ENCODE measurements at places on chromosomes 6 and 20. TPM values are rescaled to one million over a fixed set of nuclear protein-coding genes. Genes with fewer than 3 reads are reported as not detected.

GHRH gene
- total RNA-seq, result not detected

DYNLT1 gene
- total RNA-seq, result 86.8 TPM

GNAS-AS1 gene
- total RNA-seq, result not detected

FOXQ1 gene
- not detected for total RNA-seq

KCNG1 gene
- not detected for total RNA-seq

FRK gene
- total RNA-seq, result not detected

GRCh38 chr20:25676164-25676809, 20.4 kb downstream of the ZNF337 start:
- DNase-seq, result no peak

- no peak for DNase-seq
These were observed 133.9 kb downstream of the JPH2 start for GRCh38 chr20:44053046-44053445.

DNA sequence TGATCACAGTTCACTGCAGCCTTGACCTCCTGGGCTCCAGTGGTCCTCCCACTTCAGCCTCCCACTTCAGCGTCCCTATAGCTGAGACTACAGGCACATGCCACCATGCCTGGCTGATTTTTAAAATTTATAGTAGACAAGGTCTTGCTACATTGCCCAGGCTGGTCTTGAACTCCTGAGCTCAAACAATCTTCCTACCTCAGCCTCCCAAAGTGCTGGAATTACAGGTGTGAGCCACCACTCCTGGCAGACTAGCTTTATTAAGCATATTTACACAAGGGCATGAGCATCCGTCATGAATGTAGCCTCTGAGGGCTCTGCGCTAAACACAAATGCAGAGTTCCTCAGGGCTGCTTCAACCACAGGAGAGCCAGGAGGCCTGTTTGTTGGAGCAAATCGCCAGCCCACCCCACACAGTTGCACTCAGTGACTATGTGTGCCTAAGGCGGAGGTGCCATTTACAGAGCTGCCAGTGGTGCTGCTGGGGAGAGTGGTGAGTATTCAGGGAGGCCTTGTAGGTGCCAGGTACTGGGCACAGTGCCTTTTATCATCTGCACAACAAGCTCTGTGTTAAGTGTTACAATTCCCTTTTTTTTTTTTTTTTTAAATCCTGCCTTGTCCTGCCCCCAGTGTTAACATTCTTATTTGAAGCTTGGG, 78.2 kb downstream of the PSMG4 start:
- no peak for DNase-seq

GRCh38 chr6:113813142-113813541, 44.0 kb upstream of the MARCKS start:
- no peak for DNase-seq

- DNase-seq, result no peak
These were observed 77.4 kb upstream of the CD93 start for GRCh38 chr20:23163562-23163961.

GRCh38 chr6:129351807-129352206, 358.2 kb downstream of the ARHGAP18 start:
- no peak for DNase-seq

- DNase-seq, result no peak
These were observed 90.5 kb downstream of the NOL4L start for GRCh38 chr20:32494483-32495216.

DNA sequence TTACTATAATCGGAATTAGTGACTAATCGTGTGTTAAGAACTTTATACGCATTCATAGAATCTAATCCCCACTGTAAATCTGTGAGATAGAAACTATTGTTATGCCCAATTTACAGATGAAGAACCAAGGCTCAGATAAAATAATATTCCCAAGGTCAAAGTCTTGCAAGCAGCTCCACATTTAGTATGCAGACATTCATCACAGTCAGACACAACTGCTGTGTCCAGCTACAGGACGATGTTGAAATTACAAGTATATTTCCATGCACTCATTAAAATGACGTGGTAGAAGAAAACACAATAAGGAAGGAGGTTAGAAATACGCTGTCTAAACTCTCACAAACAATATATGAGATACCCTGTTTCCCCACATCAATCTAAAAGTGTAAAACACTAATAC, 82.5 kb downstream of the PREX1 start:
- DNase-seq, result no peak

DNA sequence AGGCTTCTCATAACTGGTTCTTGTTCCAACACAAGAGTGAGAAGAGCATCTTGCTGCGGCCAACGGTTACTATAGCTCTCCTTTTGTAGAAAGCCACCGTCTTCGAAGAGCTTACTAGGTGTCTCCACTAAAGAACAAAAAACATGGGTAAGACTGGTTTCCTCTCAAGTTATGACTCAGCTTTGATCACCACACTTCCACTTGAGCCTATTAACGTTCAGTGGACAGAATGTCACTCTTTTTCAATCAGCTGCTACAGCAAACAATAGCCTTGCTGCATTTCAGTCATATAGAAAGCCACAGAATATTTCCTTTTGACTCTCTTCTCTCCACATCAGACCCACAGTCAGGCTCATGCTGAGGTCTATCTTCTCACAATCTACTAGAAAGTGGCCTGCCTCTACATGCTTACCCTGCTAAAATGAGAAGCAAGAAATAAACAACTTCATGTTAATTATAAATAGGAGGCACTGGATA, 243.5 kb upstream of the PREP start:
- DNase-seq, result peak; percentile 77

DNA sequence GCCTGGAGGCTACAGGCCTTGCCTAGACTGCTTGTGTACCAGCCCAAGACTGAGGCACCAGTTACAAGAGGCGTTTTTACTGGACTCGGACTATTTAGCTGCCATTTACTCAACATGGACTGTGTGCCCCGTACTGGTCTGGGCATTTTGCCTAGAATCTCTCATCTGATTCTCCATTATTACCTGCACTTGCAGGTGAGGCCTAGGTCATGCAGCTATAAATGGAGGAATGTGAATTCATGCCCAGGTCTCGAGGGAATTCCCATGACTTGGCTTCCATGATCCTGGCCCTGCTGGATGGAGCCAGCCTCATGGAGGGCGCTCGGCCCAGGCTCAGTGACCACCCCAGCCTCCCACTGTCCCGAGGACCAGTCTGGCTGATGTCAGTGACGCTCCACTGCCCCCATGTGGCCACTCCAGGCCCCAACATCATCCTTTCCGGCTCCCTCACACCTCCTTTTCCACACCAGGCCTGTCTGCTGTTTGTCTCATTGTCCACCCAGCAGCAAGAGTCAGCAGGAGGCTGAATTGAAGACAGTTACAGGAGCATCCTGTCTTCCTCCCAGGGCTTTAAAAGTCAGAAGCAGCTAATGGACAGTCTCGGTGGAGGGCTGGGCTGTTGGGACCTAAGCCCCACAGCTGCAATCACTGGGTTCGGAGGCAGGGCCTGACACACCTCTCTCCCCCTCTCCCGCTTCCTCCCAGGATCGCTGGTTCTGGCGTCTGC, 8.7 kb downstream of the MMP24OS start:
- DNase-seq, result peak; percentile 48

GRCh38 chr20:41137614-41138474, 501 bp downstream of the PLCG1 start:
- peak; percentile 68 for DNase-seq

DNA sequence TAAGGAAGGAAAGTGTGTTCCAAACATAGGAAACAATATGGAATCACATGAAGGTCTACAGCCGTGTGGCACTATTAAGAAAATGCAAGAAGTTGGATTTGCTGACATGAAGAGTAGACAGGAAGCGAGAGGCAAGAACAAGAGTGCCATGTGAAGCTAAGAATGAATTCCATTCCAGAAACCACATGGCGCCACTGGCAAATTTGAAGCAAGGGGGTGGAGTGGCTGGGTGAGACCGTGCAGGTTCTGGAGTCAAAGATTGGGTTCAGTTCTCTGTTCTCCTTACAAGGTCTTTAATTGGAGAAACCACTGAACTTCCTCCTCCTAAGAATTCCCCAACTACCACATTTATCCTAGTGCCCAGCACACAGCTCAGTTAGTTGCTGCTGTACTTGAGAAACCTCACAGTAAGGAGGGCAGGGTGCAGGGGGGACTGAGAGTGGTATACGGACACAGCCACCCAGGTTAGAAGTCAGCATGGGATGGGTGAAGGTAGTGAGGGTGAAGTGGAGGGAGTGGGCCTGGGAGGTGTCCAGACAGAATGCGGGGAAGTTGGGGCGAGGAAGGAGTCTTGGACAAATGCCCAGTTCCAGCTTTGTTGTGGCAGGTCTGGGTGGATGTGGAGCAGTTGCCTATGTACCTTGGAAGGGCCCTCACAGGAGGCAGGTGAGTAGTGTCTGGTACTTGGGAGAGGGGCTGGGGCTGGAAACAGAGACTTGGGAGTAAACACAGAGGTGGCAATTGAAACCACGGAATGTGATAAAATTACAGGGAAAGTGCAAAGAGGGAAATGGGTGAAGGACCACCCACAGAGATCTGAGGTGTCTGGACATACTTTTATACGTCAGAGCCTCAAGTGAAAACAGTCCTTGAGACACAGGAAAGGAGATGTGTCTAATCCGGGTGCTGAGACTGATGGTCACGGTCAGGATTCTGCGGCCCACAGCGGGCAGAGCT, 14.3 kb downstream of the LYRM4 start:
- no peak for DNase-seq

DNA sequence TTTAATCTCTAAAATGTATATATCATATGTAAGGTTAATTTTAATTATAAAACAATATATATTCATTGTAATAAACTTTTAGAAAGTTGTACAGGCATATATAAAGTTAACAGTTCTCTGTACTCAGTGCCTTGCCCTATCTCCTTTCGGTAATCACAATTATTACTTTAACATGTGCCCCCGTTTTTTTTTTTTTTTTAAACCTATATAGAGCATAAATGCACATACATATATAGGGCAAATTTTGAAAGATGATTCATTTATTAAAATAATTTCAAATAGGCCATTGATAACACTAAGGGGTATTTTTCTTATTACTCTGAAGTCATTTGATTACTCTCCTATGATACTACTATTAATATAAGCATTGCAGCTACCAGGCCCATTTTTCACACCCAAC, 1.9 kb downstream of the ASF1A start:
- no peak for DNase-seq

DNA sequence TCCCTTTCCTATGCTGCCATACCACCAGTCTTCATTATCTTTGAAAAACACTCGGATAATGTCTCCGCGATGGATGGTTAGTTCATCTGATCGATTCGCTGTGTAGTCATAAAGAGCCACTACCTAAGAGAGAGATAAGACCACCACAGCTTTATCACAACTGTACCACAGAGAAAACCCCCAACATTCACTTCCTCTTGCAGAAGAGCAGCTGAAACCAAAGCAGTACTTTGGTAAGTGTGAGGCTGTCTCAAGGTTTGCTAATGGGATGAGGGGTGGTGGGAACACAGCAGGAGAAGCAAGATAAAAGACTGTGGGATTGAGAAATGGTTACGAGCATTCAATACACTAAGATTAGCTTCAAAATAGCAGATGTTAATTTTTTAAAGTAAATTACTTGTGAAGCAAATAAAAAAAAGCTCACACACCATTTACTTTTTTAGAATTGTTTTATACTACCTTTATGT, 142.1 kb downstream of the MYB start:
- no peak for DNase-seq

DNA sequence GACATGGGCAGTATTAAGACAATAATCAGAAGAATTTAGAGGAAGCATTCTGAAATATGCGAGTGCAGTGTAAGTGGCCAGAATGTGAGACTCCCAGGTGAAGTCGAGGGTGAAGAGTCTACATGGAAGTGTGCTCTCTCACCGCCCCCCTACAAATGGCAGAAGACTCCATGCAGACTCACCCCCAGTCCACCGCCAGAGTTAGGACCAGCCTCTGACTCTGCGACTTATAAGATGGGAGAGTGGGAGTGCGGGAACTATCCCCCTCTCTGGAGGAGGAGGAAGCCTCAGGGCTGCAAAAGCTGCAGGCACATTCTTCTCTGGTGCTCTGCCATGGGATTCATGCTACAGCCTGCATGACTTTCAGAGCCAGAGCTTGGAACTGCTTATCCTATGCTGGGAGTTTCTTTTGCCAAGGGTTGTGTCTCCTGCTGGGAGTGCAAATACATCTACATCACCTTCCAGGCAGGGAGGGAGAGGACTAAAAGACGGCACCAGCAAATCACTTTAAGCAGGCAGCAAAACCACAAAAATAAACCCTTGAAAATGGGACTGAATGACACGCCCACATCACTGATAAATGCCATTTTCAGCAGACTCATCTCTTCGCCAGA, 206.7 kb upstream of the SULF2 start:
- no peak for DNase-seq

DNA sequence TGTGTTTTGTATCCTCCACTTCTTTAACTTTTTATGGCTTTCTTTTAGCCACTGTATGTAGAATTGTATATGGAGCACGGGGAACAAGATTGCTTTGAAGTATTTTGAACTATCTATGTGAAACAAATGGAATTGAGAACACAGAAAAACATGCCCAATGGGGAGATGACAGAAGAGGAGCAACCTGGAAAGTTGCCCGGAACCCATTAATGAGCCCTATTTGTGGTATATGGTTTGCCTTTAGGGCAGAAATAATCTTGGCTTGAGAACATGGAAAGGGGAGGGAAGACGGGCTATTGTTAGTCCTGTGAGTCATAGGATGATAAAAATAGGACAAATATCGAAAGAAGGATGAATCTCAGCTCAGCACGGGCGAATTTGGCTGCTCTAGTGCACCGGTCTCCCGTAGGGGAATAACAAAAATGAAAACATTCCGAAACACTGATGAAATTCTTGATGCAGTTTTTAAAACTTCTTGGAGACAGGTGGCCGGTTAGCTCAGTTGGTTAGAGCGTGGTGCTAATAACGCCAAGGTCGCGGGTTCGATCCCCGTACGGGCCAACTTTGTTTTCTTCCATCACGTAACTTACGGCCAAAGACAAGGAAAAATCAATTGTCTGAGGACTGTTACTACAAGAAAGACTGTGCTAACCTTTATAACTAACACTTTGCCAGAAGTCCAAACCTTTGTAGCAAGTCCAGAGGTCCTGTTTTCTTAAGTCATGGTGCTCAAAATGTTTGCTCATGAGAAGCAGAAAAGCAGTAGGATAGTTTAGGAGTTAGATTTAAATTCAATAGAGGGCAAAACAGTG, 15.7 kb downstream of the HMGN4 start:
- peak; percentile 77 for DNase-seq

GRCh38 chr6:151005896-151006632, 140.6 kb downstream of the MTHFD1L start:
- DNase-seq, result peak; percentile 17

- DNase-seq, result no peak
These were observed 38.2 kb downstream of the NOL7 start for GRCh38 chr6:13653296-13653695.

DNA sequence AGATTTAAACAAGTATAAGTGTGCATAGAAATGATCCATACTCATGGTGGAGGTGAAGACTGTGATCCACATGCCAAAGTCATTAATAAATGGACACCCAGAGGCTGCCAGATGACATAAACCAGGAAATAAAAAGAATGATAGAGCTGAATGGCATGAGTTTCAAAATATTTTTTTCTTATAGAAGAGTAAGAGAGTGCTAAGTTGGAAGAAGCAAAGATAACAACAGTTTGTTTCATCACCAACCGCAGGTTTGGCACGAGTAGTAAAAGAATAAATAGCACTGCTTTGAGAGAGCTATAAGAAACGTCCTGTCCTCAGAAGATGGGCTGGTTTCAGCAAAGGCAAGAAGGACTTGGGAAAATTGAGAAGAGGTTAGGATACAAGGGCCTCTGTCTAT, 246.9 kb downstream of the UBE3D start:
- no peak for DNase-seq

- DNase-seq, result no peak
These were observed 14.5 kb downstream of the CHMP4B start for GRCh38 chr20:33825340-33826269.
